ENCODE measurements at places on chromosomes 7 and 10. TPM values are rescaled to one million over a fixed set of nuclear protein-coding genes. Genes with fewer than 3 reads are reported as not detected.

UFSP1 gene
- 2.4 TPM for total RNA-seq

CH25H gene
- 0.30 TPM for total RNA-seq

TMEM196 gene
- not detected for total RNA-seq

TFEC gene
- total RNA-seq: 1.7 TPM

PPP3CB gene
- 64.5 TPM for total RNA-seq

FFAR4 gene
- total RNA-seq: 0.08 TPM

NUTM2E gene
- total RNA-seq: not detected

MALRD1 gene
- 0.47 TPM for total RNA-seq

CCDC126 gene
- total RNA-seq: 8.9 TPM

CCZ1 gene
- total RNA-seq: 40.5 TPM

SFRP4 gene
- total RNA-seq: 2.1 TPM

ACSM6 gene
- total RNA-seq: not detected

NUTM2D gene
- 6.0 TPM for total RNA-seq

GPR146 gene
- total RNA-seq: 29.8 TPM

TMEM225B gene
- not detected for total RNA-seq

CHN2 gene
- 36.1 TPM for total RNA-seq

NACAD gene
- 3.8 TPM for total RNA-seq

STEAP1B gene
- total RNA-seq: 0.63 TPM

OR2A5 gene
- total RNA-seq: not detected

MMD2 gene
- total RNA-seq: not detected

ZNF273 gene
- total RNA-seq: 1.1 TPM

TET1 gene
- 2.2 TPM for total RNA-seq

BMPER gene
- total RNA-seq: 2.9 TPM

CYP3A5 gene
- not detected for total RNA-seq
